ENCODE measurements at places on chromosomes 12 and 14. TPM values are rescaled to one million over a fixed set of nuclear protein-coding genes. Genes with fewer than 3 reads are reported as not detected.

Gene PARP2
- total RNA-seq, result 65.3 TPM

GRCh38 chr12:97474161-97474560 lies 11.6 kb downstream of the RMST start:
- no peaks in the 10 kb centered on the region for H3K36me3 ChIP-seq
- H3K27me3 ChIP-seq, result no peaks in the 10 kb centered on the region
- no peaks in the 10 kb centered on the region for H3K4me1 ChIP-seq
- ATAC-seq, result no peak
- H3K4me3 ChIP-seq, result no peak overlapping the region
- no peak overlapping the region for H3K27ac ChIP-seq

Gene INTS13
- 64.1 TPM for total RNA-seq

- no peak overlapping the region for H3K4me3 ChIP-seq
- ATAC-seq, result no peak
- H3K4me1 ChIP-seq, result no peaks in the 10 kb centered on the region
- no peak overlapping the region for H3K27ac ChIP-seq
Observed at GRCh38 chr14:99660006-99660566, 15.2 kb downstream of the HHIPL1 start.

Gene IGF1
- not detected for total RNA-seq

GRCh38 chr12:109729371-109729781 lies 15.8 kb downstream of the FAM222A start:
- ATAC-seq, result no peak
- H3K36me3 ChIP-seq, result no peaks in the 10 kb centered on the region
- no peak overlapping the region for H3K27ac ChIP-seq
- H3K4me1 ChIP-seq, result peaks cover 4% of the 10 kb centered on the region

DNA sequence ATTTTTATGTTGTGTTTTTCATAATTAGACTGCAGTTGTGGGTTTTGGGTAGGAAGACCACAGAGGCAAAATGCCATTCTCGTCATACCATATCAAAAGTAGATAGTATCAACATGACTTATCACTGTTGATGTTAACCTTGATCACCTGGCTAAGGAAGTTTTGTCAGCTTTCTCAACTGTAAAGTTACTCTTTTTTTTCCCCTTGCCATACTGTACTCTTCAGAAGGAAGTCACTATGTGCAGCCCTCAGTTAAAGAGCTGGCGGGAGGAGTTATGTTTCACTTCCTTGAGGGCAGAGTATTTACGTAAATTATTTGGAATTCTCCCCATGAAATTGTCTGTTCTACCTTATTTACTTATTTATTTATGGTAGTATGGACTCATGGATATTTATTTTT lies 78.7 kb downstream of the PRORP start:
- peak overlapping the region; percentile 83 for H3K27ac ChIP-seq
- peaks cover 33% of the 10 kb centered on the region for H3K4me1 ChIP-seq
- peaks cover 7% of the 10 kb centered on the region for H3K36me3 ChIP-seq
- peak; percentile 61 for ATAC-seq
- H3K27me3 ChIP-seq, result no peaks in the 10 kb centered on the region

Gene RNASE7
- total RNA-seq, result not detected

- no peak for ATAC-seq
- H3K4me3 ChIP-seq, result peak overlapping the region; percentile 11
- no peaks in the 10 kb centered on the region for H3K36me3 ChIP-seq
Observed at GRCh38 chr14:20686386-20687143, 2.0 kb upstream of the ANG start.

DNA sequence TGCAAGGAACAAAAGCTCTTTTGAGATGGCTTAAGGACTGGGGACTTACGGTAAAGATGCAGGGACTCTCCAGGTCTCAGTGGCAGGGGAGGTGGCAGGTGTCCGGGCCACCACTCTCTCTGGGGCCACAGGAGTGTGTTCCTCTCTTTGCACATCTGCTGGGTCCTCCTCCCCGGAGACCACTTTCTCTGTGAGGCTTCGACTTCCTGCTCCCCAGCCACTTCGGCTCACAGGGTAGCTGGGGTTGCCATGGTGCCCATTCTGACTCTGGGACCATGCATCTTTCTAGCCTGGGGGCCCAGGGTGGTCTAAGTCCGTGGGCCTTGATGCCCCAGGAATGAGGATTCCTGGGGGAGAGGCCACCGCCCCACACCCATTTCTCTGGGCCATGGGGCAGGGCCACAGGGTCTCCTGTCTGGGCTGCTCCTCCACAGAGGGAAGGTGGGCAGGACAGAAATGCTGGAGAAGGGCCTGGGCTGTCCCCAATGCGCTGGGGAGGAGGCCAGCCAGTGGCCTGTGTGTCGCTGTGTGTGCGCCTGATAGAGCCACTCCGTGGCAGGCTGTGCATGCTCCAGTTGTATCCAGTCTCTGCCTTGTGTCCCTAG lies 38.5 kb downstream of the CCDC92 start:
- ATAC-seq, result no peak
- peaks cover 14% of the 10 kb centered on the region for H3K36me3 ChIP-seq
- H3K27ac ChIP-seq, result no peak overlapping the region
- H3K4me3 ChIP-seq, result no peak overlapping the region
- peaks cover 33% of the 10 kb centered on the region for H3K4me1 ChIP-seq

- H3K36me3 ChIP-seq, result peaks cover 89% of the 10 kb centered on the region
- peak overlapping the region; percentile 46 for H3K27ac ChIP-seq
Observed at GRCh38 chr14:31138301-31138700, 69.3 kb downstream of the HECTD1 start.

Gene PTHLH
- not detected for total RNA-seq

Gene SLC17A8
- total RNA-seq, result not detected

DNA sequence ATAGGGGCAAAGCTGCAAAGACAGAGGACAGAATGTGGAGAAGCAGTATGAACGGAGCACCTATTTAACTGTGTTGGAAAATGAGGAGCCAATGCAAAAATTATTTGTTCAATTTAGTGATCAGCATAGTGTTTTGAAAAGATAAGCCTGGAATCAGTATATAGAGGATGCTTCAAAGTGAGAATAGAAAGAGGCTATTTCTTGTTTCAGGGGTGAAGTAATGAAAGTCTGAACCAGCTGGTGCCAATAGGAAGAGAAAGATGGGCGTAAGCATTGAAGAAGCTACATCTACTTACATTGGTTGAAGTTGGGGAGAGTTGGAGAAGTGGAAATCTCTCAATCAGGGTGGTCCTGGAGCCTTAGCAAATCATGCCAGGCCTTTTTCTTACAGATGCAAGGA lies 77.3 kb upstream of the SLC38A4 start:
- H3K27me3 ChIP-seq, result peaks cover 13% of the 10 kb centered on the region
- peaks cover 4% of the 10 kb centered on the region for H3K4me1 ChIP-seq
- ATAC-seq, result no peak
- H3K4me3 ChIP-seq, result no peak overlapping the region
- H3K27ac ChIP-seq, result no peak overlapping the region

Gene RTL1
- total RNA-seq, result not detected

GRCh38 chr12:4117386-4118016 lies 156.1 kb upstream of the CCND2 start:
- peaks cover 41% of the 10 kb centered on the region for H3K4me1 ChIP-seq
- peak overlapping the region; percentile 87 for H3K27ac ChIP-seq
- H3K27me3 ChIP-seq, result peaks cover 14% of the 10 kb centered on the region
- H3K36me3 ChIP-seq, result peaks cover 1% of the 10 kb centered on the region
- H3K4me3 ChIP-seq, result peak overlapping the region; percentile 76
- no peak for ATAC-seq

- peaks cover 23% of the 10 kb centered on the region for H3K4me1 ChIP-seq
- peak; percentile 8 for ATAC-seq
- peaks cover 76% of the 10 kb centered on the region for H3K36me3 ChIP-seq
- peak overlapping the region; percentile 78 for H3K27ac ChIP-seq
- H3K27me3 ChIP-seq, result no peaks in the 10 kb centered on the region
- peak overlapping the region; percentile 84 for H3K4me3 ChIP-seq
Observed at GRCh38 chr12:121799156-121799841, 4.5 kb upstream of the SETD1B start.

GRCh38 chr14:89853936-89854693 lies 100.4 kb downstream of the EFCAB11 start:
- no peak for ATAC-seq
- H3K27ac ChIP-seq, result no peak overlapping the region
- no peaks in the 10 kb centered on the region for H3K36me3 ChIP-seq
- no peaks in the 10 kb centered on the region for H3K27me3 ChIP-seq

- no peak overlapping the region for H3K4me3 ChIP-seq
- no peaks in the 10 kb centered on the region for H3K27me3 ChIP-seq
- H3K4me1 ChIP-seq, result no peaks in the 10 kb centered on the region
- no peak for ATAC-seq
Observed at GRCh38 chr12:113173081-113173698, 12.1 kb downstream of the DDX54 start.

Gene KCNJ8
- total RNA-seq, result not detected

Gene ISCA2
- 28.5 TPM for total RNA-seq

Gene DNAJC22
- not detected for total RNA-seq

Gene GLT8D2
- total RNA-seq, result 0.58 TPM

DNA sequence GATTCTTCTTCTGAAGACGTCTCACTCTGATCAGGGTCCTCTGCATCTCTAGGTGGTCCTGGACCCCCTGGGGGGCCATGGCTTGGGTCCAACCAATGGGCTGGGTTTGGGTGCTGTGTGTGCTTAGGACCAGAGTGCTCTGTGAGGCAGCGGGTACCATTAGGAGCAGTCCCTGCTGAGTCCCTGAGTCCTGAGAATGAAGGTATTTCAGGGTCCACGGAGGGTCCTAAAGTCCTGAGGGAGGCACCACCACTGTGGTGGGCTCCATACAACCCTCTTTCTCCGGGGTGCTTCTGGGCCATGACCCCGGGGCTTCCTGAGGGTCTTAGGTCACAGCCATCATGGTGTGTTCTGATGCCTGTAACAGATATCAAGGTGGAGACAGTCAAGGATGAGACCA lies 1.0 kb downstream of the DNAJC14 start:
- peak overlapping the region; percentile 98 for H3K4me3 ChIP-seq
- no peak for ATAC-seq
- peaks cover 32% of the 10 kb centered on the region for H3K4me1 ChIP-seq
- H3K27me3 ChIP-seq, result no peaks in the 10 kb centered on the region
- peaks cover 34% of the 10 kb centered on the region for H3K36me3 ChIP-seq
